ENCODE measurements at places on chromosomes 2 and 18.

GRCh38 chr2:236171181-236171679 lies 3.0 kb upstream of the GBX2 start:
- no peak for DNase-seq

- no peak for DNase-seq
Measured at GRCh38 chr18:46712406-46712805, 44.4 kb downstream of the ST8SIA5 start.

DNA sequence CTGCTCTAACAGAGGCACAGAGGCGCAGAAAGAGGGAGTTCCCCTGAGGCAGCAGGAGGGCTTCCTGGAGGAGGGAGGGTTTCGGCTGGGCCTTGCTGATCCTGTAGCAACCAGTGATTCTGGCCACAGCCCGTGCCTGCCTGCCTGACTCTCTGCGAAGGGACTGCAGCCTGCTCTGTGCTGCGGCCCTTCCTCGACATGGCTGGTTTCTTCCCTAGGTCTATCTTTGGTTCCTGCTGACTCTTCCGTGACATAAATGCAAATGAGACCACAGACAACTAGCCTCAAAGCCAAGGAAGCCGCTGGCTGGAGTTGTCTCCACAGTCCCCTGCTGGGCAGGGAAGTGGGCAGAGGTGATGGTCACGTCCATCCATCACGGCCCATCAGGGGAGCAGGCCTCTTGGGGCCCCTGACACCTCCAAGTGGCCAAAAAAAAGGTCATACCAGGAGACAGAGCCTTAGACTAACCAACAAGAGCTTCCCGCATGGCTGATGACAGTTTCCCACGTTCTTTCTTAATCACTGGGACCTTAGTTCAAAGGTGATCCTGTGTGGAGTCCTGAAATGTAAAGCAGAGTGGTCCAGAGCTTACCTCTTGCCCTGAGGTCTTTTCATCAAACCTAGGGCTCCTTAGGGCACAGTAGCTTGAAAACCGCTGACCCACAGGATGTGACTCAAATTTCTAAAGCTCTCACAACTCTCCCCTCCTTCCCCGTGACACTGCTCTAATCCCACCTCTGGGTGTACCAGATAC lies 55.3 kb downstream of the HS1BP3 start:
- DNase-seq: no peak

- DNase-seq: no peak
Measured at GRCh38 chr2:173028671-173029070, 47.0 kb upstream of the MAP3K20 start.

All from SK-N-DZ (cell line).